Stimulated activated CD4-positive, alpha-beta T cell treated with anti-CD3 and anti-CD28 coated beads, Interleukin-2, amount 100 ng/mL, for 48 hours (primary cell): ENCODE measurements at places on chromosomes 7 and 10.

- DNase-seq: no peak
Measured at GRCh38 chr10:125683821-125684220, 858 bp upstream of the TEX36 start.

GRCh38 chr10:6461961-6462360, 118.1 kb downstream of the PRKCQ start:
- DNase-seq: no peak

DNA sequence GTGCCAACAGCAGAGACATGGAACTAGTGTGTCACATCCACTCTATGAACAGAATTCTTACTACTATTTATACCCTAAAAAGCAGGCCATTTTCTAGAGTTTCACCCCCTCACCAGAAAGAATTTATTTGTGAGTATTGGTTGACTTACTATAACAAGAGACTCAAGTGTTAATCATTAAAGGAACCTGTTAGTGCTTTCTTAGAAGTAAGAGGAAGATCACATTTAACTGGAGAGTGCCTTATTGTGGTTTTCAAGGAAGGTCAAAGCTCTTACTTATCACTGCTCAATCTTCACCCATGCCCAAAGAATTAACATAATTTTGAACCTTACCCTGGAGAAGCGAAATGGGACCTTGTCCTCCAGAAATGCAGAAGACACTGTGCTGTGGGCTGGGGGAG, 169.3 kb upstream of the PRSS1 start:
- DNase-seq: no peak

DNA sequence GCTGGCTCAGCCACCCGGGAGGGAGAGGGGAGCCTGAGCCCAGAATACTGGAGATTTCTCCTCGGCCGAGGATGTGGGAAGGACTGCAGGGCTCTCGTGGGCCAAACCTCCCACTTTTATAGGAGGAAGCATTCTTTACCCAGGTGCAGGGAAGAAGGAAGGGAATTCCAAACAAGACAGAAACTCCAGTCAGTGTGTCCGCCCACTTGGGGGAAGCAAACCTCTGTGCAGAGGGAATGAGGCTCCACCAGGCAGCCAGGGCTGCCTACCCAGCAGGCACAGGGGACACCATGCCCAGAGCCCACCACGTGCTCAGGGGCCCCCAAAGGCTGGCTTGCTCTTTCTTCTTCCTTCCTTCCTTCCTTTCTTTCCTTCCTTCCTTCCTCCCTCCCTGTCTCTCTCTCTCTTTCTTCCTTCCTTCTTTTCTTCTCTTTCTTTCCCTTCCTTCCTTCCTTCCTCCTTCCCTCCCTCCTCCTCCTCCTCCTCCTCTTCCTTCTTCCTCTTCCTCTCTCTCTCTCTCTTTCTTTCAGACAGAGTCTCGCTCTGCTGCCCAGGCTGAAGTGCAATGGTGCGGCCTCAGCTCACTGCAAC, 15.4 kb upstream of the FZD9 start:
- DNase-seq: no peak

DNA sequence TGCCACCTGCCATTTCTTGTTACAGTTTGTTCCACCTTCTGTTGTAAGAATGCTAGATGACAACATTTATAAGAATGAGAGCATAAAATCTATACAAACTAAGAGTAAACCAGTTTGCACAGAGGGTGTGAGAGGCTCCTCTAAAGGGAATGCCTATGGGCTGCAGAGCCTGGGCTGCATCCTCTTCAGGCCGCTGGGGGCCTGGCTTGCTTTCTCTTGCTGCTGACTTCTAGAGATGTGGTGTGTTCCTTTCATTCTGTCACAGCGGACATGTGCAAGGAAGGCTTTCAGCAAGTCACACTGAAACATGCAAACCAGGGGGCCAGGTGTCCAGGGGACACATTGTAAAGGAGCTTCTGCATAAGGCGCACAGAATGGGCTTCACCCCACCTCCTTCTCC, 7.1 kb upstream of the ATP6V1F start:
- DNase-seq: no peak

- DNase-seq: no peak
Measured at GRCh38 chr7:133364959-133365690, 112.2 kb downstream of the EXOC4 start.

- DNase-seq: no peak
Measured at GRCh38 chr7:28155019-28155660, 25.5 kb downstream of the JAZF1 start.

DNA sequence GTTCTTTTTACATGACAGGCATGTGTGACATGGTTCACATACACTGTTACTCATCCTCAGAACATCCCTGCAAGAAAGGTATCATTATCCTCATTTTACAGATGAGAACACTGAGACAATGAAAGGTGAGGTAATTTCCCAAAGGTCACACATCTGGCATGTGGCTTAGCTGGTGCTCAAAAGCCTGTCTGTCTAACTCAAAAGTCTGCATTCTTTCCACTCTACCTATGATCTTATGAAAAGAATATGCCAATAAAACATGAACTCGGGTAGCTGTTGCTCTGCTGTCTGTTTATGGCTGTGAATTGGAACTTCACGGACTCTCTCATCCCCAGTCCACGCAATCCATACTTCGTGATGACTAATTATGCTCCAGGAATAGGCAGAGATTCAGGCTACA, 79.0 kb upstream of the ODAD2 start:
- DNase-seq: no peak

DNA sequence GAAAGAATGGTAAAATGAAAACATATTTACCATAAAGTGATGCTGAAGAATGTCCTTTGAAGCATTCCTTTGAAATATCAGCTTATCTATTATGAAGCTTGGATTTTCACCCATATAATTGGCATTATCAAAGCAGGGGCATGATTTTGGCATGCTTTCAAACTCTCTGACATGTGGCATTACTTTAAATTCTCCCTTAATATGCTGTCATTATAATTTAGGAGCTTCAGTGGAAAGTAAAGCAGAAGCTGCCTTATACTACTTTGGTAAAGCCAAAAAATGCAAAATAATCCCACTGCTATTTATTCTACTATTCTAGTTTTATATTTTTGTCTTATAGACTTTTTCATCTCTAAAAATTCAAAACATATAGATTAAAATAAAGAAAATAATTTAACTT, 28.0 kb upstream of the HIBADH start:
- no peak for DNase-seq

GRCh38 chr7:135274495-135275268, 41.0 kb downstream of the STRA8 start:
- DNase-seq: peak; percentile 83

- DNase-seq: no peak
Measured at GRCh38 chr10:7948371-7949000, 106.0 kb upstream of the GATA3 start.

DNA sequence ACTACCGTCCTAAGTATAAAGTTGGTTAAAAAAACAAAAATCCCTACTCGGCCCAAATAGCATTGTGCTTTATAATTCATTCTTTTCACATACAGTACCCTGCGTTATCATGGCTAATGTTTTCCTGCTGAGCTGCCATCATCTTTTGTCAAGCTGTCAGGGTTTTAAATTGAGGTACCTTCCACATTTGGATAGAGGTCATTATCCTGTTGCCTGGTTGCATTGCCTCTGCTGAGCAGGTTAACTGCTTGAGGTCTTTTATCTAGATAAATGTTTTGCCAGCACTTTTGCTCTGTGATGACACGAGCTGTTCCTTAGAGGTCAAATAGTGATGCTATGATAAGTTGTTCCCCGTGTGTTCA, 94.4 kb upstream of the FZD1 start:
- DNase-seq: no peak
